Kidney (tissue), 22 donors: ENCODE measurements at places on chromosomes 6 and 20. TPM values are rescaled to one million over a fixed set of nuclear protein-coding genes. Genes with fewer than 3 reads are reported as not detected.

DNA sequence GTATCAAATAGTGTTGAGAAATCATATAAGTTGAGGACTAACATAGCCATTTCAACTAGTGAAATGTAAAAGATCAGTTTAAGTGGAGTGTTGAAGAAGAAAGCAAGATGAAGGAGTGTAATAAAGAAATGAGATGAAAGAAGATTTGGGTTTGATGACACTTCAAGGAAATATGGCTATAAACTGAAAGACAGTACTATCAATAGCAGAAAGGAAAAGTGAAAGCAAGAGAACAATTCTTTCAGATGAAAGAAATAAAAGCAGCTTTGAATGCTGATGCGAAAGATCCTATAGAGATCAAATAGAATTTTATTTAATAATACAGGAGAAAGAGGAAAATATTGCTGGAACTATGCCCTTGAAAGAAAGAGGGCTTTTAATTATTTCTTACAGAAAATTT lies 92.8 kb upstream of the PRSS16 start:
- no peak for DNase-seq
- no peak overlapping the region for H3K27ac ChIP-seq
- no peaks in the 10 kb centered on the region for H3K27me3 ChIP-seq
- H3K4me3 ChIP-seq, result no peak overlapping the region
- no peaks in the 10 kb centered on the region for H3K36me3 ChIP-seq

DNA sequence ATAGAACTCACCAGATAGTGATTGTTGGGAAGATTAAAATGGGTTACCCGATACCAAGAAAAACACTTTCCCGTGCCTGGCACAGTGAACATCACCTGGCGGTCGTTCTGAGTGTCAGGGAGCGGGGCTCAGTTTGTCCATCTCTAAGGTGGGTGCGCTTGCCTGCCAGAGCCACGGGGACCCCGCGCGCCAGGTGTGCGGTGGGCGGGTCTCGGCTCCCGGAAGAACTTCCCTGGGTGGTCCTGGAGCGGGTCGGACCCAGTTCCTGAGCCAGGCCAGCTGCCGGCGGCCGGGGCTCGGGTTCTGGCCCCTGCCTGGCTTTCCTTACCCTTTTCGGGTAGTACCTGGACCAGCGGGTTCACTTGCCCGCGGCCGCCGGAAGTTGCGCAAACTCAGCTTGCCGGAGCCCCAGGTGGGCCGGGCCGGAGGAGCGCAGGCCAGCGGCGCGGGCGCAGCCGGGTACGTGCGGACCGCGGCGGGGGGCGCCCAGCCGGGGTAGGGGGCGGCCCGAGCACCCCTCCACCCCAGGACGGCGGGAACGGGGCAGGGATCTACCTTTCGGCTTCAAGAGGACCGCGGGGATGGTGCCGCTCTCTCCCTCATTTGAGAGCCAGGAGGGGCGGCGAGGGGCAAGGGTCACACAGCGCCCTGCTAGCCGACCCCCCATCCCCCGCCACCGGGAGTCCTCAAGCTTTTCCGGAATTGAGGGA lies 7.5 kb downstream of the FAM110A start:
- no peak overlapping the region for H3K4me3 ChIP-seq
- H3K4me1 ChIP-seq, result no peaks in the 10 kb centered on the region
- no peak overlapping the region for H3K27ac ChIP-seq
- no peaks in the 10 kb centered on the region for H3K36me3 ChIP-seq

- H3K36me3 ChIP-seq, result peaks cover 13% of the 10 kb centered on the region
- no peaks in the 10 kb centered on the region for H3K4me1 ChIP-seq
- no peak overlapping the region for H3K4me3 ChIP-seq
Observed at GRCh38 chr6:18147160-18147559, 7.7 kb downstream of the TPMT start.

KCNQ2 gene
- 2.2 TPM for total RNA-seq
